ENCODE measurements at places on chromosomes 11 and 22.

DNA sequence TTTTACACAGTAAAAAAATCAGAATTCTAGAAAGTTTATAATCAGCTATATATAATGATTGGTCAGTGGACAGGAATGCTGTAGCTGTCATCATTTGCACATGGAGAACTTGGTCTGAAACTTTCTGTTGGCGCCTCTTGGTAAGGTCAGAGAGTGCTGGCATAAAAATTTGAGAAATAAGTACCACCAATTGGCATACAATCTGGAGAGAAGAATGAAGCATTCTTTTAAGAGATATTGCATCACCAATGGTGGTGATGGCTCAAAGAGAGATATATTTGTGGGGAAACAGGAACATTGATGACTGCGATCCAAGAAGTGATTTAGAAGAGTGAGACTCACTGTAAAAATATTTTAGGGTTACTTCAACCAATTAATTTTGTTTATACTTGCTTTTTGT, 19.8 kb upstream of the OOSP1 start:
- no peak overlapping the region for H3K4me3 ChIP-seq
- no peaks in the 10 kb centered on the region for H3K4me1 ChIP-seq
- H3K36me3 ChIP-seq = no peaks in the 10 kb centered on the region

DNA sequence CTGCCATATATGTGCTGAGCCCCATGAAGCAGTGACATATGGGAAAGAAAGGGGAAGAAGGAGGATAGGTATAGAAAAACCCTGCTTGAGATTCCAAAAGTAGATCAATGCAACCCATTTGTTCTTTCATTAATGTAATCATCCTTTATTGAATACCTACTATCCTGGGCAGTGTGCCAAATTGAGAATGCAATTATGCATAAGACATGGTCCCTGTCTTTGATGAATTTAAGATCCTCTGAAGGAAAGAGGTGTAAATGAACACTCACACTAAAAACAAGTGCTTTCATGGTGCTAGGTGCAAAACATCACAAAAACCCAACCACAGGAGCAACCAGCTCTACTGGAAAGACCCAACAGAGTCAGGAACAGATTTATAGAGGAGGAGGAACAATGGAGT, 29.7 kb downstream of the FLI1 start:
- no peak overlapping the region for H3K27ac ChIP-seq
- DNase-seq = no peak
- peaks cover 96% of the 10 kb centered on the region for H3K4me1 ChIP-seq
- no peaks in the 10 kb centered on the region for H3K27me3 ChIP-seq
- no peaks in the 10 kb centered on the region for H3K36me3 ChIP-seq

DNA sequence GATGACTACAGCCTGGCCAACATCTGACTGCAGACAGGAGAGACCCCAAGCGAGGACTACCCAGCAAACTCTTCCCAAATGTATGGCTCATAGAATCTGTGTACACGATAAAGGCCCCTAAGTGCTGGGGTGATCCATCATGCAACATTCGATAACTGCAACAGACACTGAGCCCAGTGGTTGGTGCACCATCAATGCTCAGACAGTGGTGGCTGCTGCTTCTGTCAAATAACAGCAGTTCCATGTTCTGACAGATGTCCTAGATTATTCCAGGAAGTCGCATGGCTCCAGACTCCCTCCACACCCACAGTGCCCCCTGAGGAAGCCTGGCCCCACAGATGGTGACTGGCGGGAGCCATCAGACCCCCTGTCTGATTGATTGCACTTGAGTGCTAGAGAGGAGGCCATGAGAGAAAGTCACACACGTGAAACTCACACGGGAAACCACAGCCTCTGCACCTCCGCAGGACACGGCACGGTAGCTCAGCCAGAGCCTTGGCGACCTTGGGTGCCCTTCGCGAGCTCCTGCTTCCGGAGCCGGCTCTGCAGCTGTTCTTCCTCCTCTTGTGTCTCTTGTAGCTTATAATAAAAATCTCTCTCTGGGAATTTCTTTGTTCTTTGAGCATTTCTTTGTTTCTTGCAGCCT, 1155.9 kb downstream of the TBC1D22A start:
- no peak overlapping the region for H3K27ac ChIP-seq
- no peak for DNase-seq
- H3K36me3 ChIP-seq = no peaks in the 10 kb centered on the region

DNA sequence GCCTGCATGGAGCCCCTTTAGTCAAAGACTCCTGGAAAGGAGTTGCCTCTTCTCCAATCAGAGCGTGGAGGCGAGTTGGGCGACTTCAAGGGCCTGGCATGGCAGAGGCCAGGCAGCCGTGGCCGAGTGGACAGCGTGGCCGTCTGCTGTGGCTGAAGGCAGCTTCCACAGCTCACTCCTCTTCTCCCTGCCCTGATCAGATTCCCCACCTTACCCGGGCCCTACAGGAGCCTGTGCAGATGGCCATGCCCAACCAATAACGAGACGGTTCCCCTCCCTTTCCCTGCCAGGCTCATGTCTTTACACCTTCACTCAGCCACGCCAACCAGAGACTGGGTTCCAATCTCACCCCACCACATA, 20.0 kb upstream of the SLC22A12 start:
- H3K27me3 ChIP-seq = no peaks in the 10 kb centered on the region
- no peak for DNase-seq
- H3K27ac ChIP-seq = no peak overlapping the region
- no peak overlapping the region for H3K4me3 ChIP-seq

DNA sequence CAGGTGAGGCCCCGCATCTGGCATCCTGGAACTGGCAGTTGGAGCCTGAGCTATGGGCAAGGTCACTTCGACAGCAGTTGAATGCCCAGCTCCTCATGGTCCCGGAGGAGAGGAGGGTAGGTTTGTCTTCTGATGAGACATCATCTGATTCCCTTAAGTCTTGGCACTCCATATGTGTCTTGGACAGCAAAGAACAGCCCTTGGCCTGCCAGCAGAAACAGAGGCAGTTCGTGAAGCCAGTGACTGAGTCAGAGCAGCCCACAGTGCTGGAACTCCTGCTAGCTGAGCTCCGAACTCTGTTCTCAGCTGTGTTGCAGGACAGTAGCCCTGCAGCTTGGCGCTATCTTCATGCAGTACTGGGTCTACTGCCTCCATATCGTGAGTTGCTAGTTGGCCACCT, 1.0 kb downstream of the DNHD1 start:
- H3K4me1 ChIP-seq = no peaks in the 10 kb centered on the region
- no peaks in the 10 kb centered on the region for H3K27me3 ChIP-seq
- no peak for DNase-seq
- no peak overlapping the region for H3K27ac ChIP-seq
- H3K4me3 ChIP-seq = no peak overlapping the region
- H3K36me3 ChIP-seq = peaks cover 37% of the 10 kb centered on the region

DNA sequence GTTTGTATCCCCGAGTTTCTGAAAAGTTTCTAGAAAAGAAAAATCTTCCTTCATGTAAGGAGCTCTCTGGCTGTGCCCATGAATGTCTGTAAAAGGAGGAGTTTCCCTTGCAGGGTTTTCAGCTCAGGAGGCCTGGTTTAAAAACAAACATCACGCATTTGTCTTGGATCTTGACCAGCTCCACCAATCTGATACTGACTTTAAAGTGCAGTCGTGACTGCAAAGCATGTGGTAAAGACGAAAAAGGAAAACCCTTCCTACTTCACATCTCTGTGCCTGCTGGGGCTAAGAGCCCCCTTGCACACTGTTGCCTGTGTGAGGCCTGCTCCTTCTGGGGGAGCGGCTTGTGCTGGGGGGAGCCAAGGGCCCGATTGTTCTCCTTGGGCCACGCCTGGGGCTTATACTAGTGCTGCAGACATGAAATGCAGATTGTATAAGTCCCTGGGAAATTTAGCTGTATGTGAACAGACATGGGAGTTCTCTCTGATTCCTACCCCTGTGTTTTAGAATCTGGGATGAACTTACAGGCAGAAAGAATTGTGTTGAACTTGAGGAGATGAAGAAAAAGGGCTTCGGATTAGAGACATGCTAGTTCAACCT, 62.1 kb downstream of the ADAMTS15 start:
- H3K27me3 ChIP-seq = no peaks in the 10 kb centered on the region
- no peaks in the 10 kb centered on the region for H3K4me1 ChIP-seq
- no peak overlapping the region for H3K27ac ChIP-seq
- no peak overlapping the region for H3K4me3 ChIP-seq
- DNase-seq = no peak
- H3K36me3 ChIP-seq = no peaks in the 10 kb centered on the region

DNA sequence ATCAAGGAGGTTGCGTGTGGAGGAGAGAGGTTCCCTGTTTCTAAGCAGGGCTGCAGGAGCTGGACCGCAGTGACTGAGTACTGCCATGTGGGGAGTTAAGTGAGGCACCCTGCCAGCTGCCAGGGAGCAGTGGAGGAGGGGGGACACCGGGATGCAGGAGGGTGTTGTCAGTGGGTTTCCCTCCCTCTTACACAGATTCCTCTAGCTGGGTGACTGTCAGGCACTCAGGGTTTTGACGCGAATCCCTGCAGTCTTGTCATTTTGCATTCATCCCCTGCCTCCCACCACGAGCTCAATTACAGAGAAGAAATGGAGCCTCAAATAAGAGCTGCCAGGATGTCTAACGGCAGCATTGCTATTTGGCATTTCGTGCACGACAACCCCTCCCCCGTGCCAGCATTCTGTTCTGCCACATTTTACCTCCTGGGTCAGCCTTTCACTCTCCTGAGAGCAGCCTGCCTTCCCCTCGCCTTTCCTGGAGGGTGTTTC, 119.8 kb upstream of the SORL1-AS1 start:
- H3K4me1 ChIP-seq = no peaks in the 10 kb centered on the region
- H3K4me3 ChIP-seq = no peak overlapping the region
- no peak for DNase-seq

GRCh38 chr22:21984793-21985192, 2.2 kb upstream of the TOP3B start:
- no peak overlapping the region for H3K4me3 ChIP-seq
- H3K27me3 ChIP-seq = no peaks in the 10 kb centered on the region
- H3K27ac ChIP-seq = no peak overlapping the region
- H3K4me1 ChIP-seq = peaks cover 9% of the 10 kb centered on the region
- DNase-seq = no peak

All from effector memory CD4-positive, alpha-beta T cell (primary cell).